ENCODE measurements at places on chromosomes 2 and 18. TPM values are rescaled to one million over a fixed set of nuclear protein-coding genes. Genes with fewer than 3 reads are reported as not detected.

PMAIP1 gene
- 2.4 TPM for total RNA-seq

SLC5A6 gene
- 6.6 TPM for total RNA-seq

MBD2 gene
- 112 TPM for total RNA-seq

RESP18 gene
- not detected for total RNA-seq

TUBA3E gene
- total RNA-seq = not detected

MYO7B gene
- total RNA-seq = not detected

CFAP221 gene
- total RNA-seq = not detected

C2orf15 gene
- not detected for total RNA-seq

C1QL2 gene
- total RNA-seq = not detected

CAPN14 gene
- total RNA-seq = 0.16 TPM

SLC16A14 gene
- 6.1 TPM for total RNA-seq

REG1B gene
- not detected for total RNA-seq

BOLL gene
- total RNA-seq = not detected

NEU4 gene
- 0.17 TPM for total RNA-seq

DSC3 gene
- total RNA-seq = 0.09 TPM

DAW1 gene
- total RNA-seq = 0.16 TPM

ZNF521 gene
- total RNA-seq = 17.0 TPM

IER3IP1 gene
- total RNA-seq = 41.5 TPM

SPEG gene
- total RNA-seq = 7.8 TPM

SLC1A4 gene
- total RNA-seq = 2.8 TPM

ABCB11 gene
- under 0.01 TPM for total RNA-seq

B3GNT7 gene
- total RNA-seq = 0.09 TPM

CFAP65 gene
- under 0.01 TPM for total RNA-seq

DQX1 gene
- total RNA-seq = 0.16 TPM

MAL gene
- 0.17 TPM for total RNA-seq

CDH2 gene
- total RNA-seq = 10.5 TPM

SERPINB10 gene
- total RNA-seq = not detected

NDUFS1 gene
- total RNA-seq = 123 TPM

MOGAT1 gene
- not detected for total RNA-seq

MAPRE2 gene
- 9.1 TPM for total RNA-seq

KYNU gene
- total RNA-seq = 1.6 TPM

UPP2 gene
- total RNA-seq = not detected

SPC25 gene
- total RNA-seq = 1.1 TPM

UGT1A3 gene
- not detected for total RNA-seq

IL1F10 gene
- not detected for total RNA-seq

DLX1 gene
- 1.4 TPM for total RNA-seq

PLB1 gene
- total RNA-seq = 2.5 TPM

STPG4 gene
- 0.16 TPM for total RNA-seq

TSPYL6 gene
- total RNA-seq = not detected

LTBP1 gene
- total RNA-seq = 836 TPM

PROM2 gene
- total RNA-seq = 1.1 TPM

RAB3GAP1 gene
- 74.7 TPM for total RNA-seq

Data from bronchial smooth muscle cell (primary cell).